ENCODE measurements at places on chromosomes 3 and 15.
A peak's percentile ranks its signal among the peaks of the same experiment; 100 is the strongest.

DNA sequence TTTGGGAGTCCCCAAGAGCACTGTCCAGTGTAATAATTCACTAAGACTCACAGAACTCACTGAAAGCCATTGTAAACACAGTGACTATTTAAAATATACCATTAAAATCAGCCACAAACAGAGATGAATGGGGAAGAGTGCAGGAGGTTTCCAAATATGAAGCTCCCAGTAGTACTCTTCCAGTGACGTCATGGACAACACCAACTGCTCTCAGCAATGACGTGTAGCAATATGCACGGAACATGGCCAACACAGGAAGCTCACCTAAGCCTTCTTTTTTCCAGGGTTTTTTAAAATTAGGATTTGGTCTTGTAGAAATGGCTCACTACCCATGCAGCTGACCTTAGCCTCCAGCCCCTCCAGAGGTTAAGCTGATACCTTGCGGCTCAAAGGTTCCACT is 1224.1 kb upstream of the CADM2 start:
- no peak for DNase-seq

DNA sequence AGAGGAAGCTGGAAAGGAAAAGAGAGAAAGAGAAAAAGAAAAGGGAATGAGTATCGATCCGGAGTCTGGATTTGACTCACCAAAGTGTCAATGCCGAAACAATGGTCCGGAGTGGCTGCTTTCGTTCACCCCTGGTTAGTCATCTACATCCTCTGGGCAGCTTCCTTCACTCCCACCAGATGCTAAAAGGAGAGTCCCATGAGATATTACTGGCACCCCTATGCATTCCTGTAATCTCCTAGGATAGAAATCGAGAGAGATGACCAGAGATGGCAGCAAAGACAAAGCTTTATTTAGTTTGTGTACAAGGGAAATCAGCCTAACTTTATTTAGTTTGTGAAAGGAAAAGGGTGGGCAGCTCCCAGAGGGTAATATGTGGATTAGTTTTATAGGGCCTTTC is 622.2 kb downstream of the ZPLD1 start:
- no peak for DNase-seq

GRCh38 chr3:20310629-20311028 is 124.6 kb upstream of the SGO1 start:
- no peak for DNase-seq

- DNase-seq, result peak; percentile 96
Observed at GRCh38 chr3:128879125-128879969, at the start of gene ACAD9. Gene ACAD9 (plus strand): TSS chr3:128879620. CDS start chr3:128879692, 72 bp downstream.

DNA sequence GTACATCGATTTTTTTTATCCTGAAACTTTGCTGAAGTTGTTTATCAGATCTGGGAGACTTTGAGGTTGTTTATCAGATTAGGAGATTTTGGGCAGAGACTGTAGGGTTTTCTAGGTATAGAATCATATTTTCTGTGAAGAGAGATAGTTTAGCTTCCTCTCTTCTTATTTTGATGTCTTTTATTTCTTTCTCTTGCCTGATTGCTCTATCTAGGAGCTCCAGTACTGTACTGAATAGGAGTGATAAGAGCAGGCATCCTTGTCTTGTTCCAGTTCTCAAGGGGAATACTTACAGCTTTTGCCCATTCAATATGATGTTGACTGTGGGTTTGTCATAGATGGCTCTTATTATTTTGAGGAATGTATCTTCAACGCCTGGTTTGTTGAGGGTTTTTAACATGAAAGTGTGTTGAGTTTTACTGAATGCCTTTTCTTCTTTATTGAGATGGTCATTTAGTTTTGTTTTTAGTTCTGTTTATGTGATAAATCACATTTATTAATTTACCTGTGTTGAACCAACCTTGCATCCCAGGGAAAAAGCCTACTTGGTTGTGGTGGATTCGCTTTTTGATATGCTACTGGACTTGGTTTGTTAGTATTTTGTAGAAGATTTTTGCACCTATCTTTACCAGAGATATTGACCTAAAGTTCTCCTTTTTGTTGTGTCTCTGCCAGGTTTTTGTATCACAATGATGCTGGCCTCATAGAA is 14.9 kb upstream of the DNAAF4 start:
- no peak for DNase-seq

DNA sequence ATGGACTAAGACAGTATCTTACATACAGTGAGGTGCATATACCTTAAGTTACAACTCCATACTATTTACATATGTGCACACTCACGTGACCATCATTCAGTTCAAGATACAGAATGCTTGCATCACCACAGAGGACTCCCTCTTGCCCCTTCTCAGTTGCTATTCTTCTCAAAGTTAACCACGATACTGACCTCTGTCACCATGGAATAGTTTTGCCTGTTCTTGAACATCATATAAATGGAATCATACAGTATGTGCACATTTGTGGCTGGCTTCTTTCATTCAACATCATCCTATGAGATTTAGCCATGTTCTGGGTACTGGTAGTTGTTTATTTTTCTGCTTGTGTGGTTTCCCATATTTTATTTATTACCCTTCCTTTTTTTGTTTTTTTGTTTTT is 10.4 kb upstream of the ZSCAN2 start:
- DNase-seq, result no peak

GRCh38 chr3:165390166-165390565 is 194.0 kb upstream of the SLITRK3 start:
- DNase-seq, result no peak

GRCh38 chr3:177781686-177782161 is 584.4 kb upstream of the TBL1XR1 start:
- no peak for DNase-seq

DNA sequence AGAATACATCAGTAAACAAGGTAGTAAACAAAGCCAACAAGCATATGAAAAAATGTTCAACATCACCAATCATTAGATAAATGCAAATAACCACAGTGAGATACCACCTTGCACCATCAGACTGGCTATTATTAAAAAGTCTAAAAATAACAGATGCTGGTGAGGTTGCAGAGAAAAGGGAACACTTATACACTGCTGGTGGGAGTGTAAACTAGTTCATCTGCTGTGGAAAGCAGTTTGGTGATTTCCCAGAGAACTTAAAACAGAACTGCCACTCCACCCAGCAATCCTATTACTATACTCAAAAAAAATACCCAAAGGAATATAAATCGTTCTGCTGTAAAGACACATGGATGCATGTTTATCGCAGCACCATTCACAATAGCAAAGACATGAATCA is 30.3 kb upstream of the ZBTB38 start:
- DNase-seq, result no peak

- peak; percentile 88 for DNase-seq
Observed at GRCh38 chr15:81098861-81099651, 35.0 kb upstream of the CFAP161 start.

DNA sequence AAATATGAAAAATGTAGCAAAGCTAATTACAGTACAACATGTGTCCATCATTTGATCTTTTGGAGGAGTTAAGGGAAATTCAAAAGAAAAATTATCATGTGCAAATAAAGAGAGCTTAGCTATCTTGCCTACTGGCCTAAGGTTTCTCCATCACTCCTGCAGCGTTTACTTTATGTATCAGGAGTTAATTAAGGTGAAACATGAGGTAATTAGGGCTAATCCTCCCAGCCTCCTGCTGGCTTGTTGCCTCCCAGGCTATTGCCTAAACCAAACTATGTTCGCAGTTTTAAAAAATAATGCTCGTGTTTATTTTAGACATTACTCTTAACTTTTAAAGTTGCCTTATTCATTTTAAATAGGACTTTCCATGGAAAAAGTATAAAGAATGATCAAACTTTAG is 367.5 kb downstream of the ROBO2 start:
- no peak for DNase-seq

- DNase-seq, result no peak
Observed at GRCh38 chr3:100023150-100023549, 91.2 kb downstream of the FILIP1L start.

DNA sequence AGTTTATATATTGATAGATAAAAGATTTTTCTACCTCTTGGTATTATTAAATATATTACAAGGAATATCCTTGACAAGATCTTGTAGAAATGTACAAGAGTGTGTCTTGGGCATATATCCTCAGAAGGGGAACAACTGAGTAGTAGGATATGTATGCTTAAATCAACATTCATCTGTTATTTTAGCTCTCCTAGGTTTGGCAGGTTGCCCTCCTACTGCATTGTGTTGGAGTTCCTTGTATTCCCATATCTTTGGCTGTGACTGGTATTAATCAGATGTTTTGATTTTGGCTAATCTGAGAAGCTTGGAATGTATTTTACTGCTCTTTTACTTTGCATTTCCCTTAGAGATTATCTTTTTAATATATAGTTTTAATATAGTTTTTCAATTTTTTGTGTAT is 4.6 kb downstream of the MYRIP start:
- no peak for DNase-seq

DNA sequence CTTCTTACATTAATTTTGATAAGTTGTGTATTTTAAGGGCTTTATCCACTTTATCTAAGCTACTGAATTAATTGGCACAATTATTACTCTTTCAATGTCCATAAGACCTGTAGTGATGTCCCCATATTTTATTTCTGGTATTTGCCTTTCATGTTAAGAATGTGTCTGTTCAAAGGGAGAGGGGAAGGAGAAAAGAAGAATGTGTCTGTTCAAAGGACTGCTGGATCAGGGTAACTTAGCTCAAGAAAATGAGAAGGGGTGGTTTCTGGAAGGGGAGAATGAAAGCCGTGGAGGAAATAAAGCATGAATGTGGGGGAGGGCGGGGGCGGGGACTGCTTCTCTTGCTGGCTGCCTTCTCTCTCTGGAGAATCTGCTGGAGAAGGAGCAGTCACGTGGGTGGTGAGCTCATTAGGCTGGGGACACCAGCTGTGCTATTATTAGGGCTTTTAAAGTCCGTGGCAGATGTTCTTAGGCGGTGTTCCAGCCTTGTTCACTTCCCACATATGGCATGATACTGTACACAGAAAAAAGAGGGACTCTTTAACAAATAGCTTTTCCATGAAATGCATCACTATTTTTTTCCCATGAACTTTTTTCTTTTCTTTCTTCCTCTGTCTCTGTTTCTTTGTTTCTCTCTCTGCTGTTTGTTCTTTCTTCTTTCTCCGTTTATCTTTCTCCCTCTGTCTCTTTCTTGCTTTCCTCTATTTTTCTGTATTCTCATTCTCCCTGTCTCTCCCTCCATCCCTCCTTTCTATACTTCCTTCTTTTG is 63.7 kb upstream of the ULK4 start:
- DNase-seq, result peak; percentile 87

DNA sequence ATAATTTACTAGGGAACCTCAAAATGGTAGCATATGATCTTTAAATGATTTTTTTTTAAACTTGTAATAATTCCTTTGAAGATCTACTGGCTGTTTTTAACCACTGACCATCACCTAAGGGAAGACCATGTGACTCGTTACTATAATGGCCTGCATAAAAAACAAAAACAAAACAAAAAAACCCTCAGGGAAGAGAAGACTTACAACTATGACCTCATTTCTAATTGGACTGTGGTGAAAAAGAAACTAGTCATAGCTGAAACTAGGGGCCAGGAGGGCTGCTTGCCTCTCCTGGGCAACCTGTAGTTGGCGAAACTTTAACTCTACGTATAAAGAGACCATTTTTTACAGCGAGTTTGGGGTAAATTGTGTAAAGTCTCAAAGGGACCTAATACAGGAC is 23.0 kb downstream of the PAQR9 start:
- DNase-seq, result no peak

GRCh38 chr15:75416584-75416983 is 34.9 kb downstream of the SIN3A start:
- DNase-seq, result no peak

DNA sequence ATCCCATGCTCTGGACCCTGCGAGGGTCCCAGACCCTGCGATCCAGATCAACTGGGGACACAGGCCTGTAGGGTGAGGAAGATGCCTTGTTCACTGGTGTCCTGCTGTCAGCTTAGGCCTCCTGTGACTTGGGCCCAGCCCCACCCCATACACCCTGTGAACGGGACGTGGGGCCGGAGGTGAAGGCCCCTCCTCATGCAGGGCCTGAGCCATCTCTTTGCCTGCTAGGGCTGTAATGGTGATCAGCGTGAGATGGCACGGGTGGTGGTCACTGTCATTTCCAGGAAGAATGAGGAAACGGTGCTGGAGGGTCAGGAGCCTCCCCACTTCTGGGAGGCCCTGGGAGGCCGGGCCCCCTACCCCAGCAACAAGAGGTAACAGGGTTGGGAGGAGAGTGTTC is 12.4 kb downstream of the VILL start:
- DNase-seq, result no peak

- DNase-seq, result no peak
Observed at GRCh38 chr15:74867466-74868038, 5.6 kb downstream of the SCAMP2 start.

GRCh38 chr3:158105119-158105709 is 1.0 kb downstream of the SHOX2 start:
- DNase-seq, result peak; percentile 49

All from K562 (cell line).